RWPE1 (cell line): ENCODE measurements at places on chromosomes 4 and X.

DNA sequence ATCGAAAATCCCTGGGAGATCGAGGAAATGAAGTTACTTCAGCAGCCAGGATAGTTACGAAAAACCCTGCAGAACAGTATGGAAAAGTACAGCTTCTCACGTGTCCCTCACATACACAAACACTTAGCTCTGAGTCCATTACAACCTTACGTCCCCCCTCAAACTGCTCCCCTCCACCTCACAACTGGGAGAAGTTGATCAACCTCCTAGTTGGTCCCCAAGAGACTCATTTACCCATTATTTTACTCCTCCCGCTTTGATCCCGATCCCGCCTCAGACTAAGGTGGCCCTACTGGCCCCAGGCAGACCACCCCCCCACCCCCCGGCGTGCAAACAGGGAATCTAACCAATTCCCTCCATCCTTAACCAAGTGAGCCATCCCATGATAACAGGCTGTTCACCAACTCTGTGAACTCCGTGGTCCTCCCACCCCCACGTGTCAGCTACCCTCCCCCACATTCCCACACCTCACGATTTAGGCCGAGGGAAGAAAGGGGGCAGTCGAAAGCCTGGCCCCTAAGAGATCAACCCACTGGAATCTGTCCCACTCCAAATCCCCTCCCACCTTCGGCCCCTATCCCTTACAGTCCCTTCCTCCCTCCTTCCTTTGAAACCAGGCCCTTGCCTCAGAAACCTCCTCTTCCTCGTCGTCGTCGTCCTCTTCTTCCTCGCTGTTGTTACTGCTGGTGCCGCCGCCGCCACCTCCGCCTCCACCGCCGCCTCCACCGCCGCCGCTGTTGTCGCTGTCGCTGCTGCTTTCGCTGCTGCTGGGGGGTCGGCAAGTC lies 755 bp downstream of the ANKRD17 start:
- DNase-seq, result no peak

- no peak for DNase-seq
Observed at GRCh38 chrX:84710611-84711010, 208.4 kb upstream of the HDX start.

GRCh38 chrX:120672389-120672788 lies 42.5 kb upstream of the C1GALT1C1 start:
- DNase-seq, result peak; percentile 51

DNA sequence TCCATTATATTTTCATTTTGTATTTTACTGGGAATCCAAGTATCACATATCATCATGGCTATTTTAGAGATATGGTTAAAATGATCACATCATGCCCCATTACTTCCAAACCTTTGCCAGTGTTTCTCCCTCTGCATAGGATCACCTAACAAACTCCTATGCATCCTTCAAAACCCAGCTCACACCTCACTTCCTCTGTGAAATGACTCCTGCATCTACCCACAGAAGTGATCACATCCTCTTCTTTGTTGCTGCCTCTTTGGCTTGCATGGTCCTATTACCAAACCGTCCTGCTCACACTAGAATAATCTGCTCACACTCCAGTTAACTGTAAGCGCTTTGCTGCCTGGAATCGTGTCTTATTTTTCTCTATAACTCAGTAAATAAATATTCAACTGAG lies 74.7 kb upstream of the C4orf50 start:
- DNase-seq, result no peak

- no peak for DNase-seq
Observed at GRCh38 chr4:39609454-39609931, 29.2 kb downstream of the SMIM14 start.

DNA sequence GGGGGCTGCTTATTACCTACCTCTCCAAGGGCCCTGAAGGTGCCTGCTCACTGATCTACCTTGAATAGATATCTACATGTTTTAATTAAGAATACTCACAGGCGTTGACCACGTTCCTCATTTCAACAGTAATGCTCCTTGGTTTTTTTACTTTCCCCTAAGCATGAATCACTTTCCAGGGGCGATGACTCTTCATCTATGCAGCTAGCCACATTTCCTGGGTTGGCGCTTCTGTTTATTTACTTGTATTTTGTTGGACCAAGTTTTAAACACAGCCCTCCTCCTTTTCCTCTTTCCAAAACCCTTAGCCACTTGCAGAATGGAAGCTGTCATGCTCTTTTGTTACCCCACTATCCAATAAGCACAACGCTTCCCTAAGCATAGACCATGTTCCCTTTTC lies 50.8 kb downstream of the CBLL2 start:
- peak; percentile 37 for DNase-seq

DNA sequence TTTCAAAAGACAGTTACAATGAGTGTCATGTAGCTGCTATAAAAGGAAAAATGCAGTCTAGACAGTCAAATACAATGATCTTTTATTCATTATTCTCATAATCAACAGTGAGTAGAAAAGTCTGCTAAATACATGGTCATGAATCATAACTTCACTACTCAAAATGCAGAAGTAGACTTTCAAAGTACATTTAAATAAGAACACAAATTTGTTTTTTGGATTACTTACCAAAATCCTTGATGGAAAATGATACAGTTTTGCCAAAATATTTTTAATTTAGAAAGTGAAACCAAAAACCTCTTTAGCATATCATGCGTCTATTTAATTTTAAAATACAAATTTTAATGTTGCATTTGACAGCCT lies 4.9 kb downstream of the ACSL4 start:
- no peak for DNase-seq

DNA sequence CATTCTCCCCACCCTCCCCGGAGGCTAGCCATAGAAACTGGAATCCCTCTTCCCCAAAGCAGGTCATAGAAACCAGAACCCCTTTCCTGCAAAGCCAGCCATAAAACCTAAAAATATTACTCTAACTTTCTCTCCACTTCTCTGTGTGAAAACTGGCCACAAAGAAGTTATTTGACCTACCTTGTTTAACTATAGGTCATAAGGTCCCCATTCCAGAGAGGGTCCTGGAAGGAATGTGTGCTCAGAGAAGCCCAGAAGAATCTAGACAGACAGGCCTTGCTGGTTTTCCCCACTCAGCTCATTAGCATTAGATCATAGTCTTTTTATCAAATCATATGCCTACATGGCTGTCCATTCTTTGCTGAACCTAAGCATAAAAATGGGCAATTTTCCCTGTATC lies 52.8 kb upstream of the TEX13A start:
- DNase-seq, result no peak

- no peak for DNase-seq
Observed at GRCh38 chr4:158821228-158821971, 52.6 kb downstream of the FNIP2 start.

GRCh38 chr4:140893939-140894338 lies 137.8 kb upstream of the TBC1D9 start:
- no peak for DNase-seq

DNA sequence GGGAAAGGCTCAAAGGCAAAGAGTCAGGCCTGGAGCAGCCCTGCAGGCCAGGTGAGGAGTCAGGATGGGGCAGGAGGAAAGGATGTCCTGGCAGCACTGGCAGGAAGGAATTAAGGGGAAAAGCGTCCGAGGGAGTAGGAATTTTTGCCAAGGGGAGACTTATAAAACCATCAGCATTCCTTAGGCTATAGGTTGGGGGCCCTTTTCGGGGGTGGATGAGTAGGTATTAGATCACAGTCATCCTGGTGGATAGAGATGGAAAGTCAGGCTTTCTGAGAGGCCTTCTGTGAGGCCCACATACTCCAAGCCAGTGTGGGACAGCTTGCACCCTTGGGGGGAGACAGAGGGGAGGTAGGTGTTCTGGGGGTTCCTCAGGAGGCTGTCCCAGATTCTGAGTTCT lies 12.3 kb downstream of the STARD8 start:
- DNase-seq, result peak; percentile 5

- no peak for DNase-seq
Observed at GRCh38 chrX:134732152-134732551, 73.9 kb upstream of the PLAC1 start.

DNA sequence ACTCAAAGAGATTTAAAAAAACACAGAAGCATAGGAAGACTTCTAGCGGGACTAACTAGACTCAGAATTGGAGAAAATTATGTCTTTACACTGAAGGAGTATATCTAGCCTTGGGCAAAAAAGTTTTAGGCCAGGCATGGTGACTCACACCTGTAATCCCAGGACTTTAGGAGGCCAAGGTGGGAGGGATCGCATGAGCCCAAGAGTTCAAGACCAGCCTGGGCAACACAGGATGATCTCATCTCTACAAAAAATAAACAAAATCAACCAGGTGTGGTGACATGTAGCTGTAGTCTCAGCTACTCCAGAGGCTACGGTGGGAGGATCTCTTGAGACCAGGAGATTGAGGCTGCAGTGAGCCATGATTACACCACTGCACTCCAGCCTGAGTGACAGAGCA lies 99.5 kb downstream of the NEUROG2 start:
- no peak for DNase-seq

DNA sequence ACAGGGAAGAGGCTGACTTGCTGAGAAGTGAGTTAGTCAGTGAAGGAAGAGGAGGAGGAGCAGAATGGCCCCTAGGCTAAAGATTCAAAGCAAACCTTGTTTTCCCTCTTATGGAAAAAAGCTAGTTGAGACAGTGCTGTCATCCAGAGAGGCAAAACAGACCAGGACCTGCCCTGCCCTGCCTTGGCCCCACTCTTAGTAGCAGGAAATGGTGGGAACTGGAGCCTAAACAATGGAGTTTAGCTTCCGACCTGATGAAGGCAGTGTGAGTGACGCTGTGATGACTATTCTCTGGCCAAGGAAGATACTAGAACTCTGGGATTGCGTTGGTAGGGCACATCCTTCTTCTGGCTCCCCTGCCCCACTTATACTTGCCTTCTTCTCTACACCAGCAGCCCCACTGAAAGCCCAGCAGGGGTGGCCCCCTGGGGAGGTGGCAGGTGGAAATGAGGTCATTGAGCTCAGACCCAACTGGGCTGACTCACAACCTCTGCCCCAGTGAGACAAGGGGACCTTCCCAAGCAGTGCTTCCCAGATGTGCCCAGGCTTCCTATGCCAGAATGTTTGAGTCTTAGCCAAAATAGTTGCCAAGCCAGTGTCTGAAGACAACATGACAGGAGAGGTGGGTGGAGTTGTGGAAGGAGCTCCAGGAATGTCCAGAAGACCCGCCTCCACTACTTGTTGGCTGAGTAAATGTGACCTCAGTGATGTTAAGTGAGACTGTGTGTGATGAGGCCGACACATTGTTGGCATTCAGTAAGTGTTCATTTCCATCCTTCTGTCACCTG lies 38.8 kb downstream of the MSN start:
- peak; percentile 53 for DNase-seq

GRCh38 chrX:40253771-40254170 lies 156.0 kb upstream of the BCOR start:
- no peak for DNase-seq

DNA sequence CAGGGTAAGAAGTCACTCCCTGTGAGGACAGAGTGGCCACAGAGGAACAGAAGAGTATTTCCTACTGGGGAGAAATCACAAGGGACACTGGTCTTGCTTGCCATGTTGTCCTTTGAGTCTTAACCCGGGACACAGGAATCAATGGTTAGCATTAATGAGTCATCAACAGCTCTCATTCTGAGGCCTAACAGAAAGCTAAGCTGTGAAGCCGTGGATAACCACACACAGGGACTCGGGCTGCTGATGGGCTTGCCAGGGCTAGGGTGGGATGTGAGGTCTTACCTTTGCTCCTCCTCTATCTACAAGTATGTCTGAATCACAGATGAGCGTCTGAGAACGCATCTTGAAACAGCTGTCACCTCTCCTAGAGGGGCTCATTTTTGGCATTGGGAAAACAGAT lies 22.2 kb downstream of the HELT start:
- no peak for DNase-seq

DNA sequence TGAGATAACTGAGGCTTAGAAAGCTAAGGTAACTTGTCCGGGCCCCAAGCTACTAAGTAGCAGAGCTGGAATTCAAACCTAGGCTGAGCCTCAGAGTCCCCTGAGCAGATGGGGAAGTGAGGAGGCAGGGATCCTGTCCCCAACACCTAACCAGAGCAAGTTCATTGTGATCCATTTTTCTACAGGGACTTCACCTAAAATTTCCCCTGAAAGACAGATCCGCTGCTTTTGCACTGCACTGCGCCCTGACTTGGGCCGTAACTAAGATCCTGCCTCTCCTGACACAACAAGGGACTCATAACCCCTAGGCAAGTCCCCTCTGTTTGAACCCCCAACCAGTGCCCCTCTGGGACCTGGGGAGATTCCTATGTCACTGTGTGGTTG lies 25.6 kb upstream of the MTM1 start:
- DNase-seq, result no peak

DNA sequence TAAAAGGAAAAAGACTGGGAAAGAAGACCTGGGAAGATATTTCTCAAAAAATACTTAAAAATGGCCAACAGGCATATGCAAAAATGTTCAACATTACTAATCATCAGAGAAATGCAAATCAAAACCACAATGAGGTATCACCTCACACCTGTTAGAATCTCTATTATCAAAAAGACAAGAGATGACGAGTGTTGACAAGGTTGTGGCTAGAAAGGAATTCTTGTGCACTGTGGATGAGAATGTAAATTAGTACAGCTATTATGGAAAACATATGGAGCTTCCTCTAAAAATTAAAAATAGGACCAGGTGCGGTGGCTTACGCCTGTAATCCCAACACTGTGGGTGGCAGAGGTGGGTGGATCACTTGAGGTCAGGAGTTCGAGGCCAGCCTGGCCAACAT lies 50.0 kb downstream of the C4orf46 start:
- DNase-seq, result no peak

DNA sequence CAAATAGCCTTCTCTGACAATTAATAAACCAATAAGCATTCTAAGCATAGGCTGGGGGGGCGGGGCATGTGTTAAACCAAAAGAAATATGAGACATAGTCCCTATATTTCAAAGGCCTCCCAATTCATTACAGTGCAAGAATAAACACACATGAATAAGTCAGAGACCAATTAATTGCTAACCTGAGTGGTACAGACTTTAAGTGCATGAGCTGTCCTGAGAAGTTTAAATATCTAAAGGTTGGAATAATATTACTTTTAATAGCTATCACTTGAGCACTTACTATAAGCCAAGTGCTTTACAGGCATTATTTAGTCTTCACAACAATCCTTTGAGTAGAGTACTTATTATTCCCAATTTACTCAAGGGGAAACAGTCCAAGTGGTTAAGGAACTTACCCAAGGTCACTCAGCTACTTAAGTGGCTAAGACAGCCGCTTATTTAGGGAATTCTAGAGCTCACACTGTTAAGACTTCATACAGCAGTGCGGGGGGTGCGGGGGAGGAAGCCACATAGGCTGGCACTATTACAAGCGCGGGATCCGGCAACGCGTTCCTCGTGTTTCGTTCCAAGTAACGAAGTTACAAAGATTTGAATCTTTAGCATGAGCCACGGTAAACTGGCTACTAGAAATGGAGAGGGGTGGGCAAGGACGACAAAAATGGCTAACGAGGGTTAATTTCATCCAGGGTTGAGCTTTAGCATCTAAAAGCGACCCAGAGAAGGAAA lies 1.4 kb downstream of the THOC2 start:
- peak; percentile 17 for DNase-seq
